Activated effector memory CD4-positive, alpha-beta T cell treated with Interleukin-2 at 50 U/mL for 16 hours (primary cell): ENCODE measurements at places on chromosomes 2 and 18.

DNA sequence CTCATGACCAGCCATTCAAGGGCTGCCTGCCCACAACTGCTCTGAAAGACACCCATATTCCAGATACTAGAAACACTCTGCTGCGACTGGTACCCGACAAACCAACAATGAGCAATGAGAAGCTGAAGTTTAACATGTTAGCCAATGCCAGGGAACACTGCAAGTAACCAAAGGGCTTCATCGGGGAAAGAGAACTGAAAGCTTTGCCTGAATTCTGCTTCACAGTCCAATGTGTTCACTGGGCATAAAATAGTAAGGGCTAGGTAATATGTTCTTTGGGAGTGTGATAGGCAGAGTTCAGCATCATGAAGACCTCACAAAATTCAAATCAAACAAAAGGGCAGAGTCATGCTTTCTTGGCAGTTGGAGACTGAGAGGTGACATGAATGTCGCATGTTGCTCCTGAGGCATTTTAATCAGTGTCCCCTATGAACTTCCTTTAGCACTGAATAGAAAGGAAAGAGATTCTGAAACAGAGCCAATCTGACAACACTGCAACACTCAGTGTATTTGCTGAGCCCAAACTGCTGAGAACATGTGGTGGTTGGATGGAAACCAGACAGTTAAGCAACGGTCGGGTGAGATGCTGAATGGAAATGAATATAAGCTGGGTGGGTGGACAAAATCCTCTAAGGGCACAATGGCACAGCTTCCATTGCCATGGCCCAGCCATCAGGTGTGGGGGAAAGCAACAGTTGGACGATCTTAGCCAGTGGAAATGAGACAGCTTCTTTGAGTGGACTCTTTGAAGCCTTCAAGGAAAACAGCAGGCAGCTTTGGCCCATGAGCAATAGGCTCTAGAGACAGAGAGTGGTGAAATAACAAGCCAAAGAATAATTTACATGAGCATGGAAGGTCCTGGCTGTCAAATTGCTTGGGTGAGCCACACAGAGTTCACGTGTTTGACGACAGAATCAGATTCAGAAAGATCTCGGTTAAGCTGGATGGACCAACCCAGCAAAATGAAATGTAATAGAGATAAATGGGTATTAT, 277.5 kb downstream of the AFF3 start:
- DNase-seq = no peak

- DNase-seq = no peak
These were observed 96.1 kb upstream of the LMAN1 start for GRCh38 chr18:59454909-59455727.

GRCh38 chr2:84788027-84788426, 92.9 kb downstream of the TRABD2A start:
- DNase-seq = no peak

GRCh38 chr2:24337890-24338289, 22.4 kb downstream of the ITSN2 start:
- DNase-seq = no peak

DNA sequence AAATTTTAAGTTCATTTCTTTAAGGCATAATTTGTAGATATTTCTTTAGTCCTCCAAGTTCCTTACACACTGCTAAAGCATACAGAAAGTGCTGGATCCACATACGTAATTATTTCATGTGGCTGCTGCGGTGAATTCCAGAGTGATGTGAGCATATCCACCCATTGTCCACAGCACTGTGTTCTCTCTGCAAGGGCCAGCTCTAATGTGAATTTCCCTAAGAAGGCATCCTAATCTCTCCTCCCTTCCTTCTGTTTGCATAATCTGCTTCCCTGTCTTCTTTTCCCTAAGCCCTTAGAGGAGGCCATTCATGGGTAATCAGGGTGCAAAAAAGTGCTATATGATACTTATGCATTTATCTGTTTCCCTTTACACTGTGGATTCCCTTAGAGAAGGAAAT, 57.2 kb downstream of the COBLL1 start:
- DNase-seq = no peak

DNA sequence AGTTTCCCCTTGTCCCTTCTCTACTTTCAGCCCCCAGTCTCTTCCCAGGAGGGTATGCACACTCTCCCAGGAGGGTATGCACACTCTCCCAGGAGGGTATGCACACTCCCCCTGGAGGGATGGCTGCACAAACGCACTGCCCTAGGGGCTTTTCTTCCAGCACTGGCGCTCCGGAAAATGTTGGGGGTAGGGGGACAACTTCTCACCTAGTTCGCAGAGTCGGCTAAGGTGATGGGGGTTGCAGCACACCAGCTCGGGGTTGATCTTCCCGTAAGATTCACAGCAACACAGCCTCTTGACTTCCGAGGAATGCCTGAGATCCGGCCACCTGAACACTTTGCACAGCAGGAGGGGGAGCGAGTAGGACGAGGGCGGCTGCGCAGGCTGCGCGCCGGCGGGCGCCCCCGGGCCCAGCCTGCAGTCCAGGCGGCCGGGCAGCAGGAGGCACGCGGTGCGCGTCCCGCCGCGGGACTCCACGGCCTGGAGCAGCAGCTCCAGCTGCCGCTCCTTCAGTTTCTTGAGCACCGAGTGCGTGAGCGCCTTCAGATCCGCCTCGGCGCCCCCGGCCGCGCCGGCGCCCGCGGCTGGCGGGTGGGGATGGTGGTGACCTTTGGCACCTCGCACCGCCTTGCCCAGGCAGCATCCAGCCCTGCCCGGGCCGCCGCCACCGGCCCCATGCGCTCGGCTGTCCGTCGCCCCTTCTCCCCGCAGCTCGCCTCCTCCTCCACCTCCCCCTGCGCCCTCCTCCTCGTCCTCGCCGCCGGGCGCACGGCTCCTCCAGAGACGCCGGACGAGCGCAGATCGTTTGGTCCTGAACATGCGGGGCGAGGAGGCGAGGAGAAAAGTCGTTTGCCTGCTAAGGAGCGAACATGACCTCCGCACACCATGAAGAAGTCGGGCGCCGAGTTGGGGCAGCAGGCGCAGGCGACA, 894 bp downstream of the SMAD7 start:
- no peak for DNase-seq

DNA sequence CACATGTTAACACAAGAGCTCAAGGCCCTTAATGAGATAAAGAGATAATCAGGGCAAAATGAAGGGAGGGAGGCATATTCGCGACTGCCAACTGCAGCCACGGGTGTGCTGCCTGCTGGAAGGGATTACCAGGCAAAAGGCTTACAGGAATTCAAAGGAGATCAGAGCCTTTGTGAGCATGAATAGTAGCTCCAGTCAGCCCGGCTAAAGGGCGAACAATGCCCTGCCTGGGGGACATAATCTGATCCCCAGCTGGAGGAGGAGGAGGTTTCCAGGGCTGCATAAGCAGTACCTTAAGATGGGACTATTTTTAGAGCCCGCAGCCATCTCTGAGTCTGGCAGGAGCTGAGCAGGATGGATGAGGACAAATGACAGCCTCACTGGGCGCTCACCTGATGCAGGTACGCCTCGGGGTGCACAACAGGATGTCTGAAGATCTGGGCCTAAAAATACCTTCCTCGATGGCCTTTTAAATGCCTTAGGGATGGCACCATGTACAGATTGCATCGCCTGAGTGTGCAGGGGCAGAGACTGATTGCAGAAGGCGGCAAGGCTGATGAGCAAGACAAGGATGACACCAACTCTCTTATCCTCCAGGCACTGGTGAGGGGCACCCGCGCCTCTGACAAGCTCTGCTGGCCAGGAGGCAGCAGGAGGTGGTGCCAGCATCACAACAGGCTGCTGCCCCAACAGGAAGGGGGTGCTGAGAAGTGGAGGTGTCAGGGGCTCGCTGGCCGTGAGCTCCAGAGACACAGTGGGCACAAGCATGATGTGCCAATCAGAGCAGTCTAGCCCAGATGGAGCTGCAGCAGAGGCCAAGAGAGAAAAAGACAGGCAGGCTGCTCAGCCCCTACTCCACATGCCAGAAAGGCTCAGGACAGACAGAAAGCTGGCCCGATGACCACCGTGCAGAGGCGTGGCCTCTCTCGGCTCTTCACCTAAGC, 111.4 kb downstream of the EIPR1 start:
- DNase-seq = no peak

GRCh38 chr2:85419009-85419675, 628 bp downstream of the SH2D6 start:
- DNase-seq = no peak

GRCh38 chr2:14907014-14907612, 274.6 kb downstream of the LRATD1 start:
- no peak for DNase-seq

DNA sequence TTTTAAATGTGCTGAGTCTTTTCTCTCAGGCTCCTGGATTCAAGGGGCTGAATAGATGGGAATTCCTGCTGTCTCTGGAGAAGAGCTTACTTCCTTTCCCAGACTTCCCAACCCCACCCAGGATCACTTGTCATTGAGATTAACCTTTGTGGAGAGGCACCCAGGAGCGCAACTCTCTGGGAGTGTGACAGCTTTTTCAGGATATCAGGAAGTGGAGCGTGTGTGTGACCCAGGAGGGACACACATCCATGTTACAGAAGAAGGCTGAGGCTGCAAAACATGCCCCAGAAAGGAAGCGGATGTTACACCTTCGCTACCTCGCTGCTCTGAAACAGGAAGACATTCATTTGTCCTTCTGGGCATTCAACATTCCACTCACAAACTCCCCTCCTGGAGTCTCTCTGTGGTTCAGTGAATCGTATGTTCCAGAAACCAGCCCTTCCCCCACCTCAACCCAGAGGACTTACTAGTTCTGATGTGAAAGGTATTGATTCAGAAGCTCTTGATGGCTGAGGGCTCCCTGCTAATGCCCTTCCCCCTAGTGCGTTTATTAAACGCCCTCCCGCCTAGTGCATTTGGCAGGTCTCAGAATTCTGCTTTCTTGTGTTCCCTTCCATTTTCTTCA, 523.9 kb downstream of the TNS1 start:
- DNase-seq = no peak

DNA sequence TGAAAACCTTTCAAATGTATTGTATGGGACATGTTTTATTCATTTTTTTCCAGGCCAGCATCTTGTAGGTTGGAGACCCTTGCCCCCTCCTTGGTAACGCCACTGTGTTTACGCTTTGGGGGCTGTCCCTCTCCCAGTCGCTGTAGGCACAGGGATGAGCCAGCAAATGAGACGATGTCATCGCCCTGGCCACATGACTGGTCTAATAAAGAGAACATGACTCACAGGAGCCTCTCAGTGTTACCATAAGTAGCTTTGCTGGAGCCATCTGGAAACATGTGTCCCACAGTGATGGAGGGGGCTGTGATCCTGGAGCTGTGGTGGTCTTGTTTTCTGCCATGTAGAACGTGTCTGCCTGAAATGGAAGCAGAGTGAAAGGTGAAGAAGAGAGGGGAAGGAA, 78.9 kb downstream of the CD8B2 start:
- DNase-seq = no peak

DNA sequence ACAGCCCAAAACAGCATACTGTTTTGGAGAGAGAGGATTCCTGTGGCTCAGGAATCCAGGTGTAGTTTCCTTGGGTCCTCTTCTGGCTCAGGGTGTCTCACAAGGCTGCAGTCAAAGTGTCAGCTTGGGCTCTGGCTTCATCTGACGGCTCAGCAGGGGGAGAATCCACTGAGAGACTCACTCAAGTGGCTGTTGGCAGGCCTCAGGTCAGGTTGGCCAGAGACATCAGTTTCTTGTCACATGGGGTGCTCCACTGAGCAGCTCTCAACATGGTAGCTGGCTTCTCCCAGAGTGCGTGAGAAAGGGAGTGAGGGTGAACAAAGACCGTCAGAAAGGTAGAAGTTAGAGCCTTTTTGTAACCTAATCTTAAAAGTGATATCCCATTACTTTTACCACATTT, 168.4 kb downstream of the SOCS6 start:
- no peak for DNase-seq

- no peak for DNase-seq
These were observed 5.3 kb downstream of the TET3 start for GRCh38 chr2:73989972-73990371.

GRCh38 chr18:23279931-23280330, 144.6 kb downstream of the CABLES1 start:
- no peak for DNase-seq

DNA sequence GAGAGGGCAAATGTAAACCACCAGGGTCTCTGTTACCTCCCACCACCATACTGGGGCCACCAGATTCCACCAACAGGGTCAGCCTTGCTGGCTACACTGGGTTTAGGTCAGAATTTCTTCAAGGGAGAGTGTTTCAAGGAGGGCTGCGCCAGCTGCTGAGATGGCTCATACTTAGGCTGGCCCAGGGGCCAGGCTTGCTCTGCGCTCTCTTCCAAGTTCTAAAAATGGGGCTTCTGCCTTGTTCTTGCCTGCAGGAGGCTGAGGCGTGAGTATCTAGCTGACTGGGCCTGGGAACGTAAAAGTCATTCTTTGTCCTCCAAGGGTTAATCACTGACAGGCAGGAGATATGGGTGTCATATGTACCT, 28.1 kb downstream of the MRPL33 start:
- no peak for DNase-seq

DNA sequence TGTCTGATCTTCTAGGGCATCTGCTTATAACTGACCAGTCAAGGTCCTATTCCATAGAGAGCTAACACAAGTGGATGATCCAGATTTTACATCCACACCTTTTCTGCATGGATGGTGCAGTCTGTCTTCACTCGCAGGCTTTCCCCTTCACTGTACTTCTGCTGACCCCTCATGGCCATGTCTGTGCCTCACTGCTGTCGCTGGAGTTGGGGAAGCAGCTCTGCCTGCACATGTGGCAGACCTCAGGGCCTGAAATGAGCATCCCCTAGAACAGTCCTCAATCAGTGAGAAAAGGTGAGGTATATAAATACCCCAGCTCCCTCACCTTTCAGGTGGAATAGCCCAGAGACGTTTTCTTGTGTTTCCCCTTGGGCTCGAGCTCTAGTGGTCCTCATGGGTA, 233.8 kb downstream of the ANKRD36B start:
- DNase-seq = no peak

- DNase-seq = no peak
These were observed 108.3 kb downstream of the PIEZO2 start for GRCh38 chr18:11040823-11041656.

DNA sequence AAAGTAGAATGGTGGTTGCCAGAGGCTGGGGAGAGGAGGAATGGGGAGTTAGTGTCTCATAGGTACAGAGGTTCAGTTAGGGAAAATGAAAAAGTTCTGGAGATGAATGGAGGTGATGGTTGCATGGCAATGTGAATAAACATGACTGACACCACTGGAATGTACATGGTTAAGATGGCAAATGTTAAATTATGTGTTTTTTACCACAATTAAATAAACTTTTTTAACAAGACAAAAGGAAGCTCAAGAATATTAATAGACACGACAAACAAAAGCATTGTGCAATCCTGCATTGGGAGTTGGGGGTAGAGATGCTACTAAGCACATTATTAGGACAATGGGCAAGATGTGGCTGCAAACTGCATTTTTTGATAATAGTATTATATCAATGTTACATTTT, 147.7 kb downstream of the TWIST2 start:
- no peak for DNase-seq
